ENCODE measurements at places on chromosomes 7 and 10. TPM values are rescaled to one million over a fixed set of nuclear protein-coding genes. Genes with fewer than 3 reads are reported as not detected.

GRCh38 chr10:19815036-19815730 lies 1.0 kb upstream of the PLXDC2 start:
- no peak for DNase-seq

- no peak for DNase-seq
Measured at GRCh38 chr7:151631570-151631952, 111.9 kb upstream of the RHEB start.

DNA sequence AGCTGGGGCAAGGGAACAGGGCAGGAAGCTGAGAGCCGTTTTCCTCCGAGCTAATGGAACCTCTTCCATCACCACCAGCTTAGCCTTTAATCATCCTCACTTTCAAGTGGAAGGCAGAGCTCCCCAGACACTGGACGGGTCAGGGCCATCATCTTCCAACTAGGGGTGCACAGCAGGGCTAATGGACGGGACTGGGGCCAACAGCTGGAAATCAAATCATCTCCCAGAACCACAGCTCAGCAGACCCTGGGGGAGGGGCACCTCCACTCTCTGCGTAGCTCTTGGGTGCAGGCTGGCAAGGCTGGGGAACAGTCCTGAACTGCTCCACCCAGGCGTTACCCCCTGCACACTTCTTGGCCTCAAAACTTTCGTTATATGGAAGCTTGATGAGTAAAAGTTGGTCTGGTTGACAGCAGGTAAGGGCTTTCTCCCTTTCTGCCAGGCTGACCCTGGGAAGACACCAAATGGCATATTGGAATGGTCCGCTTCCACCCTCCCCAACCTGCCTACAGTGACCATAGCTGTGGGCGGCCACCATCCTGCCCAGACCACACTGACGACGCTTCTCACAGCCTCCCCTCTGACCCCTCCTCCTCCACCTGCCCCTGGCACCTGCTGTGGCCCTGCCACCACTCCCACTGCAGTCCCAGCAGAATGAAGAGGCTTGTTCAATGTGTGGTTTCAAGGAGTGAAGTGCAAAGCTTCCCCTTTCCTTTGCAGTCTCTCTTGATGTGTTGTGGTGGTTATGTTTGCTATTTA lies 51.7 kb upstream of the RET start:
- no peak for DNase-seq

DNA sequence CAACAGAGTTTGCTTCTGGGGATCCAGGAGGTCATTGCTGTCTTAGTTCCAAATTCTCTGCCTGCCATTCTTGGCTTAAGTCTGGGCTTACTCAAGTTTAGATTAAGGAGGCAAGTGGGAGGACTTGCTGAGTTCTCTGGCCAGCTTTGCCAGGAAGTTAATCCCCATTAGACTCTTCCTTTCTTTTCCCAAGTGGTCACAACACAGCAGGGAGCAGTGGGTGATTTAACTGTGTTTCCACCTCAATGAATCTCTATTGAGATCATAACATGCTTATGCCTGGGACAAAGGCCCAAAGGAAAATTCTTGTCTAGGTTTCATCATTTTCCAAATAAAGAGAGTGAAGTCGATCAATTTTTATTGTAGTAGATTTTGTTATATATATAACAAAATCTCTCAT lies 1159.6 kb downstream of the SORCS3 start:
- DNase-seq: no peak

GRCh38 chr10:2222631-2223030 lies 485.3 kb upstream of the ADARB2 start:
- no peak for DNase-seq

DNA sequence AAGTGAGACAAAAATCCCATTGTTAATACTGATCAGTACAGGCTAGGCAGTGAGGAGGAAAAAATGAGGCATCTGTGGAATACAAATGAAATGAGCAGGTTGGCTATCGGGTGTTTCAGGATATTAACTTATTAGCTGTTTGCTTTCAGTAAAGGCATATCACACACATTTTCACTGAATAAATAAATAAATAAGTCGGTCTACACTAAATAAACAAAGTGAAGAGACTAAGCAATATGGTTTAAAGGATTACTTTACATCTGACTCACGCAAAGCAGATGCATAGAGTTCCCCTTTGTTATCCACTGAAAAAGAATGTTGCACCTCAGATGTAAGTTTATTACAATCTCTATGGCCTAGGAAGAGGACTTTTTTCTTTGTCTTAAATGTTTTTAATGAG lies 6.3 kb upstream of the SEMA3A start:
- no peak for DNase-seq

DNA sequence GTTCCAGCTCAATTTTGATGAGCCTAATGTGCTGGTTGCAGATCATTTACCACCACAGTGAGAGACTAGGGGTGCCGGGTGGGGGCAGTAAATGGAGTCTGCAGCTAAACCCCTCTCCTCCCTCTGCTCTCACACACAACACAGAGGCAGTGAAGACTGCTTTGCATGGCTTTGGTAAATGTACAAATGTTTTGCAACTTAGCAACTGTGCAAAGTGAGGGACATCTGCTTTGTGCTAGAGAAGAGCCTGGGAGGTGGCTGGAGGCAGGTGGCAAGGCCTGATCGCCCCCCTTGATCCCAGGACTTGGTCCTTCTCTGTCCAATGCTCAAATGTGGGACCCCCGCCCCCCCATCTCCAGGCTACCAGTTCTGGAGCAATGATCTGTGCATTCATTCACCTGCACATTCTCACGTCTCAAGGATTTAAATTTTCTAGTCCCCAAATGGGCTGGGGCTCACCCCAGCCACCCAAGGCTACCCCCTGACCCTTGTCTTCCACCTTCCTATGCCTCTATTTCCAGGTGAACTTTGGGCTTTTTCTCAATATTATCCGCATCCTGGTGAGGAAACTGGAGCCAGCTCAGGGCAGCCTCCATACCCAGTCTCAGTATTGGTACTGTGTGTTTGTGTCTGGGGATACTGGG lies 11.6 kb downstream of the GHRHR start:
- no peak for DNase-seq

- no peak for DNase-seq
Measured at GRCh38 chr10:88482220-88482619, 100.9 kb downstream of the RNLS start.

ASCC1 gene
- total RNA-seq: 59.3 TPM

BAIAP2L1 gene
- 55.8 TPM for total RNA-seq

EIF5AL1 gene
- 0.20 TPM for total RNA-seq

DNA sequence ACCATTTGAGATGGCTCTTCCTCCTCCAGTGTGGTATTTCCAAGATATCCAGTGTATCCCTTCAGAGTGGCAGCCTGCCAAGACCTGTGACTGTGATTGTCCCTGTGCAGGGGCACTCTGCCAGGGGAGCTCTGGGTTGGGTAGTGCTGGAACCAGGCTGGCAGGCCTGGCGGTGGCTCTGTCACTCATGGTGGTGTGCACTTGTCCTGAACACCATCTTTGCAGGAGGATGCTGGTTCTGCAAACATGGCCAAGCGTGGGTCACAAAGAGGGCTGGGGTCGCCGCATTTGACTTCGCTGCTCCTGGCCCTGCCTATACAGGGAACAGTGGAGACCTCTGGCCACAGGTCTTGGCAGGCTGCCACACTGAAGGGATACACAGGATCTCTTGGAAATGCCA lies 205.2 kb downstream of the PRPF18 start:
- DNase-seq: peak; percentile 19

HOXA4 gene
- 1.0 TPM for total RNA-seq

IRF5 gene
- total RNA-seq: 11.4 TPM

DNA sequence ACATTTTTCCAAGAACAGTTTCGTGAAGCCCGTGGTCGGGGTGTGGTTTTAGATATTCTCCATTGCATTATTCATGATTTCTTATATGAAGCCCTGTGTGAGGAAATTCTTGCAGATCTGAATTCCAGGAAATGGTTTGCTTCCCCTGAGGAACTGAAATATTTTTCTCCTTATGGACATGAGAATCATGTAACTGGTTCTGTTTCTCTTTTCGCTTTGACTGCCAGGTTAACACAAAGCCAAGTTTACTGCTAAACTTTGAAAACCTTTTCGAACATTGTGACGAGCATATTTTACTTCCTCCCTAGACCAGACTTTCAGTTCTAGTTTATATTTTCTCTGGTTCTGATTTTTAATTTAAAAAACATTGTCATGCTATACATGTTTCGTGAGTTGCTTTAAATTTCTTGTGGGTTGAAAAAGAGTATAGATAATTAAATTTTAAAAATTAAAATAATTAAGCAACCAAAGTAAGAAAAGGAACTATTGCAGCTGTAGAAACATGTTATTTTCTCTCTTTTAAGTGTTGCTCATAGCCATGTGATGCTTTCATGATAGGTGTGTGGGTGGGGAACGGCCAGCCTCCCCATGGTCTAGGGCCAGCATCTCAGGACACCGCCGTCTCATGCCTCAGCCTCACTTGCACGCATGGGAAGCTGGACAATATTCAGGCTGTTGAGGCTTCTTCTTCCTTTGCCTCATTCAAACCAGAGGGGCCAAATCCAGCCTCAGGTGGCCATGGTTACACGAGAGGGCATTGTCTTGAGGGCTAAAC lies 97.1 kb downstream of the CREB5 start:
- no peak for DNase-seq

GRCh38 chr7:7766671-7767070 lies 48.3 kb upstream of the RPA3 start:
- no peak for DNase-seq

TLX1 gene
- total RNA-seq: not detected

TRIM73 gene
- total RNA-seq: 1.7 TPM

FGL2 gene
- 0.14 TPM for total RNA-seq

GRCh38 chr10:114404171-114405010 lies at the start of gene AFAP1L2:
Gene AFAP1L2 (minus strand): TSS chr10:114404502. CDS start chr10:114404455, 47 bp downstream.
- no peak for DNase-seq

SPDYE8 gene
- total RNA-seq: not detected

DNA sequence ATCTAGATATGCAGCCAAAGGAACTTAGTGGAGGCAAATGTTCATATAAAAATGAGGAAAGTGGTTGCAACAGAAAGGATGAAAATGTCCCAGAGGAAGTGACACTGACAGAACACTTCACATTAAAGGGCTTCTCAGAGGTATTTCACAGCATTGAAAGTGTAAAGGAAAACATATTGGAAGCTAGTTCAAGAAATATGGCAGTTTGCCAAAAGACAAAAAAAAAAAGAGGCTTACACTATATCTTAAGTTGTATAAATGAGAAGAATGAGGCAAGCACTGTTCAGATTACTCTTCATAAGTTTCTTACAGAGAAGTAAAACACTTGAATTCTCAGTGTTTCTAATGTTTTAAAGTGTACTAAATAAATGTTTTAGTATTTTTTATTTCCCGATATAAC lies 20.1 kb downstream of the RUNDC3B start:
- no peak for DNase-seq

DNA sequence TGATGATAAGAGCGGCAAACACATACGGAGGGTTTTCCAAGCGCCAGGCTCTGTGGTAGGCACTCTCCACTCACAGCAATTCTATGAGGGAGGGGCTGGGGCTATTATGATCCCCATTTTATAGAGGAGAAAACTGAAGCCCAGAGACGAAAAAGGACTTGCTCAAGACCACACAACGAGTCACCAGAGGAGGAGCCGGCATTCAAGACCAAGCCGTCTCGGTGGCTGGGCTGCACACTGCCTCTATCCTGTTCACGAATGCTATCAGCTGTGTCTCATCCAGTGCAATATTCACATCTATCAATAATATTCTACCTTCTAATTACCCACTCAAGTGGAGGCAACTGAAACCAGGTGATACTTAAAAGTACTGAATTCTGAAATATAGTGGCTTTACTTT lies 67.8 kb upstream of the NMT2 start:
- no peak for DNase-seq

DNA sequence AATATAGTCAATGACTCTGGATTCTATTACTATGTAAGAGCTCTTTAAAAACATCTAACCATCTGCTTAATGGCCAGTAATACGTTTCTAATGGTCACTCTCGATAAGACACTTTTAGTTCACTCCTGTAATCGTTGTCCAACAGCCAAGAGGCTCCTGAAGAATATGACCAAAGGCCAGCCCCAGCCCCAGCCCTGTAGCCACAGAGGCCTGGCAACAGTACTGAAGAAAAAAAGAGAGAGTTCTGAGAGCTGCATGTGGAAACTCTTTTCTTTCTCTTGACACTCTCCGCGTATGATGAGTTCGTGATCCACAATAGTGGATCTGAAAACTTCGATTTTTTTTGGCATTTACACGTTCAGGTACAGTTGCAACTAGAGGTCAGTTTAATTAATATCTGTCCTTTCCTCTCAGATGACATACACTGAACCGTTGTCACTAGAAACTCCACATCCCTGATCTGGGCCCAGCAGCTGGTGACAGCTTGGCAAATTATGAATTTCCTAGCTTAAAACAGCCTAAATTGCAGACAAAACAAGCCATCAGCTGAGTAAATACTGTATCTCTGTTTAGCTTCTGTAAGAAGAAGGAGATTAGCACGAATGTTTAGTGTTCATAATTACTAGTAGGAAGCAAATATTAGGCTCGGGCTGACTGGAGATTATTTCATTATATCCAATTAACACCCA lies 456.7 kb downstream of the LRMDA start:
- no peak for DNase-seq

DNA sequence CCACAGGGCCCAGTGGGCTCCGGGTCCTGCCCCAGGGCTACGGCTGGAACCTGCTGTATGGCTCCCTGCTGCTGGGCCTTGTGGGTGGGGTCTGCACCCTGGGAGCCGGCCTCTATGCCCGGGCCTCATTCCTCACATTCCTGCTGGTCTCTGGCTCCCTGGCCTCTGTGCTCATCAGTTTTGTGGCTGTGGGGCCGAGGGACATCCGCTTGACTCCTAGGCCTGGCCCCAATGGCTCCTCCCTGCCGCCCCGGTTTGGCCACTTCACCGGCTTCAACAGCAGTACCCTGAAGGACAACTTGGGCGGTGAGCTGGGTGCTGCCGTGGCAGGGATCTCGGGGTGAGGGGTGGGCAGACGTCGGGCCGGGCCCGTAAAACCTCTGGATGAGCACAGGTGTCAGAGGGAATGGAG lies 4.4 kb downstream of the SLC12A9 start:
- DNase-seq: no peak

UTF1 gene
- total RNA-seq: not detected

GRCh38 chr10:5381187-5381586 lies 16.4 kb downstream of the UCN3 start:
- DNase-seq: no peak

PDK4 gene
- 6.5 TPM for total RNA-seq

DNA sequence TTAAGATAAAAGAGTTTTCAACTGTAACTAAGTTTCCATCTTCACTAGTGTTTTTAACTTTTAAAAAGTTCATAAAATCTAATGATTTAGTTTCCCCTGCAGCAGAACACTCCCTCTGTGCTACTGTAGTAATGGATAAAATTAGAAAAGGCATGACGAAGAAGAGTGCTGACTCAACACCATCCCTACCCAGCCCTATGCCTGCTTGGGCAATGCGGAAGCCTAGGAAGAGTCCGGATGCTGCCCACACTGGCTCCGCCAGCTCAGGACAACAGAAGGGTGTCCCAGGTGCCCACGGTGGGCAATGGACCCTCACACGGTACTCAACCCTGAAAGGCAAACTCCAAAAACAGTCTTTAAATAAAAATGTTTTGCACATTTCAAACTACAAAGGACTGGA lies 118.2 kb downstream of the LARP4B start:
- no peak for DNase-seq

DNA sequence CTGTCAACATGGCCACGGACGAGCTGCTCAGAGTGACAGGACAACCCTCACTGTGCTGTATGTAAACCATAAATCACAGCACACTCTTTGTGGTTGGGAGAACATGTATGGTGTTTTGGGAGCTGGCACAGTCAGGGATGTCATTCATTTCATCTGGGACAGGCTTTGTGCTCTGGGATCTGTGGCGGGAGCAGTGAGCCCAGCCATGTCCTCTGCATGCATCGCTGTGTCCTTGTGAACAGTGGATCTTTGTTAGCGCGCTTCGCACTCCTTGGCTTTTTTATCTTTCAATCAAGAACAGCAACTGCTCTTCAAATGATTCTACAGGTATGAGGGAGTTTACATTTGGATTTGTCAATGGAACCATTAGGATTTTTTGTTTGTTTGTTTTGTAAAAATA lies 7.1 kb downstream of the CCM2 start:
- no peak for DNase-seq
